Fibroblast of skin of right quadriceps (primary cell): ENCODE measurements at places on chromosomes 16 and 17.

- DNase-seq: peak; percentile 42
Measured at GRCh38 chr17:751269-752001, 629 bp downstream of the GEMIN4 start.

DNA sequence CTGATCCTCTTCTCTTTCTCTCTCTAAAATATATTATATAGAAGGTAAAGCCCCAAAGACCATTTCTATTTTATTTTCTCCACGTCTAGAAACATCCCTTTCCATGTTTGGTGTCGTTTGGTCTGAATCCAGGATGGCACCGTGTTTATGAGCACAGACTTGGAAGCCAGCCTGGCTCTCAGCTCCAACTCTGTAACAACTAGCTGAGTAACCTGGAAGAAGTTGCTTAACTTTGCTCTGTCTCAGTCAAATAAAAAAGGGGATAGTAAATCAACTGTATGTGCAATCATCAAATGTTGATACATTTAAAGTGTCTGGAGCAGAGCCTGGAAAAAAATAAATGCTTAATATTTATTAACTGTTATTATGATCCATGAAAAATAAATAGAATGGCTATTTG is 249.8 kb upstream of the MAF start:
- no peak for DNase-seq

GRCh38 chr16:66477028-66477515 is 50.0 kb downstream of the BEAN1 start:
- no peak for DNase-seq

DNA sequence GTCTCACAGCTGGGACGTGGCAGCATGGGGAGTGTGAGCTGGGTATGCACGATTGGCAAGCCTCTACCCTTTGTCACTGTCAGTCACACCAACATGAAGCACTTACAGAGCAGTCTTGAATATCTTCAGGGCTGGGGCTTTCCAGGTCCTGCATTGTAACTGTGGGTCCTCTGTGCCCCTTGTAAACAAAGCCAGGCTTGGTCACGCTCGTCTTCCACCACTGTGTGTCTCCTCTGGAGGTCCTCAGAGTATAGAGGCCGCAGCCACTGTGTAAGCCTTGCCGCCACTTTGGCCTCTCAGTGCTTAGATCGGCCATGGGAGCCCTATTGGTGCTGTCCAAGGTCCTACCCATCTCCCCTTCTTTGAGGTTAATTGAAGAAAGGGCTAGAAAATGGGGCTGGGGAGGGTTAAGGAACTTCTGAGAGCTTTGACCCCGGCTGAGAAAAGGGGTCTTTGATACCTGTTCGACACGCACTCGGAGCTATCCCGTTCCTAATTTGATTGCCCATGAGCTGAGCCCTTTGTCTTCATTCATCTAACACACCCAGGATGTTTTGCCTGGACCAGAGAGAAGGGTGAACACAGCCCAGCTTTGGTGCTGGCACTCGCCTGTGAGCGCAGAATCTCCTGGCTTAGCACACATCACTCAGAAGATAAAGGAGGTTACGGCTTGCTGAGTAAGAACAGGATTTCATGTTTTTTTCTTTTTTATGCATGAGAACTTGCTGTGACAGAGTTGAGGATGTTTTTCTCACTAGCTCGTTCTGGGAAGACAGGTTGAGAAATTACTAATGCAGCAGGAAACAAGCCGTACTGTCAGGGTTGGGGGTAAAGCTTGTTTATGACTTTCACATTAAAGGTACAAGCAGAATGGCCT is 267.9 kb downstream of the CPPED1 start:
- no peak for DNase-seq

- peak; percentile 17 for DNase-seq
Measured at GRCh38 chr17:73952480-73953205, 250.8 kb upstream of the RPL38 start.

DNA sequence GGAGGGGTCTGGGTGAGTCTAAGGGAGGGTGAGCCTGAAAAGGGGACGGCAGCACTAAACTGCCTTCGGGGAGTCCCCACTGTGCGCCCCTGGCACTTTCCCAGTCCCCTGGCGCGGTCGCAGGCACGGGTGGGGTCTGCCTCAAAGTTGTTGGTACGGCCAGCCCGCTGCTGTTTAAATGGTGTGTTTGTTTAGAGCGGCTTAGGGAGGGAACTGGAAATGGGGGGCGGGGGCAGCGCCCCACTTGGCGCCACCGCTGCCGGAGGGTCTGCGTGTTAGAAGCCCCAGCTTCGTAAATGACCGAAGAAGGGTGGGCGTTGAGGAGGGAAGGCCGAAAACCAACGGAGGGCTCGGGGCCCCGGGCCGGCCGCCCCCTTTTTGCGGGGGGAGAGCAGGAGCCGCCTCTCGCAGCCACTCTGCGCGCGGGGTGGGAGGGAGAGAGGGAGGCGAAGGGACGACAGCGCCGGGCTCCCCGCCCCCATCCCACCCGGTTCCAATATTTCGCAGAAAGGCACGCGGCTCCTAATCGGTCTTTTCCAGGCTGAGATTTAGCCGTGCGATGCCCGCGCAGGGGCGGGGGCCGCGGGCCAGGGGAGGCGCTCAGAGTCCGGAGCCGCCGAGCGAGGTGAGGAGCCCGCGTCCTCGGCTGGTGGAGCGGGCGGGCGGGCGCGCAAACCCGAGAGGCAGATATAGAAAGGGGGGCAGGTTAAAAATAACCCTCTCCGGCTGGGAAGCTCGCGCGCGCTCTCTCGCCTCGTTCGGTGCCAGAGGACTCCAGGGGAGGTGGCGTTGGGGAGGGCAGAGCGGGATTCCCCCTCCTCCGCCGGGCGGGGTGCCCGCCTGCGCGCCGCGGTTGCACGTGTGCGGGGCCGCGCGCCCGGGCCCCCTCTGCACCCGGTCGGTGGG is 54.9 kb downstream of the SREBF1 start:
- peak; percentile 58 for DNase-seq

GRCh38 chr16:84715424-84715823 is 15.6 kb downstream of the USP10 start:
- DNase-seq: no peak

DNA sequence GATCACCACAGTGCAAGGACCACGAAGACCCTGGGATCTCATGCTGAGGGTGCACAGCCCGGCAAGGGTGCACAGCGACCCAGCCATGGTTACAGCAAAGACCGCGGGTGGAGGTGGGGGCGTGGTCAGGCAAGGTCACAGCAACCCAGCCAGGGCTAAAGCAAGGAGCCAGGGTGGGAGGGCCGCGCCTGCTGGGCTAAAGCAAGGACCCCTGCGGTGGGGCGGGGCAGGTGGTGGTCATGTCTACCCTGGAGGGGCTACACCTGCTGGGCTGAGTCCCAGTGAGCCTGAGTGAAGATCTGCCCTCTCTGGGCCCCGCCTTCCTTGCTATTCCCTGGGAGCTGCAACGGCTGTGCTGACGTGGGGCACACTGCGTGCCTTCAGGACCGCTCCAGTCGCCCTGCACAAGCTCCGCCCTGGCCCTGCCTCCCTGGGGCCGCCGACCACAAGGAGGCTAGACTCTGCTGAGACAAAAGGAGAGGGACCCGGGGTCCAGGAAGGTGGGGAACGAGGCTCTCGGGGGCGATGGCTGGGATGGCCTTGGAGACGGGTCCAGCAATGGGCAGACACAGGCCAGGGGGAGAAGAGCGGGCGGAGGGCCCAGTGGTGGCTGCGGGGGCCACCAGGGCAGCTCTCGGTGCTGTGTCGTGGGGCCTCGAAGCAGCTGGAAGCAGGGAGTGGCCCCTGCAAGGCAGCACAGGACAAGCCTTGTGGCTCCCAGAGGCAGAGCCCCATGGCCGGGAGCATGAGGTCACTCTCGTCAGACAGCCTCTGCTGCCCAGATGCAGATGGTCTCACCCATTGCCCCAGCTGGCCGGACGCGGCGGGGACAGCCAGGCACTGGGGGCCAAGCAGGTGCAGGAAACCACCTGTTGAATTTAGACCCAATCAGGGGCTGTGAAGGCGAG is 52.8 kb downstream of the CBFA2T3 start:
- DNase-seq: peak; percentile 14

DNA sequence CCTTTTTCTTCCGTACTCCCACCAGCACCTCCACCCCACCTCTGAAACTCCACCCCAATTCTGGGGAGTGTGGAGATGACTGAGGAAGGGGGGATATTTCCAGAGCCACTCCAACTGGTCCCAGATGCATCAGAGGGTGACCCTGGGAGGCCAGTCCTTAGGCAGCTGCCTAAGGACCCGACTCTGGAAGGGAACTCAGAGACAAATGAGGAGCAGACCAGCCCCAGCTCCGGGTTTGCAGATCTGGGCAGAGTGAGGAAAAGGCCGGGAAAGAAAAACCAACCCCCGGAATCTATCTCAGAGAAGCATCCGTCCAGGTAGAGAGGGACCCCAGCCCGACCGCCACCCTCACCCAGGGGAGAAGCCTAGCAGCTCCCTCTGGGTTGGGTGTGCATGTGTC is 41.5 kb downstream of the SOCS3 start:
- DNase-seq: no peak

DNA sequence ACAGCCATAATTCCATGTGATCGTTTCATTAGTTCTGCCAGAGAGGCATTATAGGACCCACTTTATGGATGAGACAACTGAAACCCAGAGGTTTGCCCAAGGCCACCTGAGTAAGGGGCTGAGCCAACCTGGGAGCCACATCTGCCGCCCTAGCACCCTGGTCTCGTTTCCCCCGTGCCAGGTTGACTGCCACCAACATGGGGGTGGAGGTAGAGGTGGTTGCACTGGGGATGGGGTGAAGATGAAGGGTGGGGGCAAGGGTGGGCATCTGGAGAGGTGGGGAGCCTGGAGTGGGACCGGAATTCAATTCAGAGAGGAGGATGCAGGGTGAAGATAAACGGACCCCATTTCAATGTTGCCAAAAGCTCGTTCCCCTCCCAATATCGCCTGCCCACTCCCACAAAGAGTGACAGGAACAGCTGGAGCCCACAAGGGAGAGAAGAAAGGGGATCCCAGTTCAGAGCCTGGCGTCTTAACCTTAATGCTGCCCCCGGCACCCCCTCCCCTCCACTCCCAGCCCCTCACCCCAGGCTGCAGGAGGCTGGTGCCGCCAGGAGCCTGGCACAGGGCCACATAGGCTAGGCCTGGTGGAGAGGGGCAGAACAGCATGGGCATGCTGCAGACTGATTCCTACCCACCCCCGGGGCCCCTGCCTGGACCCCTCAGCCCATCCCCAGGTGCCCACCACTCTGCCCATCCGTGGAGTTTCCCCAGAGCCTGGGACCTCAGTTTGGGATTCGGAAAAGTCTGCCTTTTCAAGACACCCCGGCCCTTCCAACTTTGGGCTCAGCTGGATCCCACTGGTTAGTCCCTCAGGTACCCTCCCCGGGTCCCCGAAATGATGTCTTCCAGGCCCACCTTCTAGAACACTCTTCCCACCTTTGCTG is 29.6 kb downstream of the NGFR start:
- no peak for DNase-seq

GRCh38 chr16:57264950-57265371 is 19.5 kb downstream of the PLLP start:
- DNase-seq: no peak

- no peak for DNase-seq
Measured at GRCh38 chr16:2480948-2481347, 6.0 kb downstream of the TBC1D24 start.

GRCh38 chr17:76834870-76835269 is 33.3 kb upstream of the MGAT5B start:
- no peak for DNase-seq

DNA sequence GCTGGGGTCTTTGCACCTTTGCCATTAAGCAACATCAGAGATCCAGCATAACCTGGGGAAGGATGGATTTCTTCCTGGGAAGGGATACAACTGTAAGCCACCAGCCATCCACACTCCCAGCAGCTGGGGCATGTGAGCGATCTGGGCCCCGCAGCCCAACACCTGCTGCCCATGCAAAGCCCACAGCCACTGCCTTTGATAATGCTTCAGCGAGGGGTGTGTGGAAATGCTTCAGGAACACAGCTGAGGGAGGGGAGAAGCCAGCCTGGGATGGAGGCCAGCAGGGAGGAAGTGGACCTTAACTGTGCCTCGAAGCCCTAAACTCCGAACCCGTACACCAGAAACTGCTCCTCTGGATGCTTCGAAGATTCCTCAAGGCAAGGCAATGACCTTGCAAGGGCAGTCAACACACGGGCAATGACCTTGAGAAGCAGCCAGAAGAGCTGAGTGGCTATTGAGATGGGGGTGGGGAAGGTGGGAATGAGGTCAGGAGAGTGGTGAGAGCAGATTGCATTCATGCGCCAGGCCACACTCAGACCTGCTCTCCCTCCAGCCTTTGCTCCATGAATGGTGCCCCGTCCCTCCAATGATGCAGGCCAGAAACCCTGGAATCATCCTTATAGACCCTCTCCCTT is 49.1 kb downstream of the KATNIP start:
- no peak for DNase-seq

DNA sequence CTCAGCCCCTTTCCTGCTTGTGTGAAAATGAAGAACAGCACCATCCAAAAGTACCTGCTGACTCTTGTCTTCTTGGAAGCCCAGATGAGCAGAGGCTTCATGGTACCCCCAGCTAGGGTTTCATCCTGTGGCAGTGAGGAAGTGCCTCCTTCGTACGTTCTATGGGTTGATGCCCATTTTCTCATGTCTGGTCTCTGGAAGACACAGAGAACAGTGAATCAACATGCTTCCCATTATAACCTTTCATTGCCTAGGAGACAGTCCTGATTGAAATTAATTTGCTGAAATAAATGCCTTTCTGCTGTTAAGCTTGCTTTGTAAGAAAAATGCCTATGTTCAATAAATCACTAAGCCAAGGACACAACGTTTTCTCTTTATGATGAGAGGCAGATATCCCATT is 36.5 kb downstream of the RCVRN start:
- DNase-seq: no peak

GRCh38 chr17:6677158-6677831 is 25.7 kb downstream of the C17orf100 start:
- DNase-seq: peak; percentile 33

GRCh38 chr16:48059936-48060335 is 95.9 kb downstream of the ABCC12 start:
- no peak for DNase-seq

GRCh38 chr16:30637944-30638343 is 12.8 kb upstream of the PRR14 start:
- peak; percentile 60 for DNase-seq

DNA sequence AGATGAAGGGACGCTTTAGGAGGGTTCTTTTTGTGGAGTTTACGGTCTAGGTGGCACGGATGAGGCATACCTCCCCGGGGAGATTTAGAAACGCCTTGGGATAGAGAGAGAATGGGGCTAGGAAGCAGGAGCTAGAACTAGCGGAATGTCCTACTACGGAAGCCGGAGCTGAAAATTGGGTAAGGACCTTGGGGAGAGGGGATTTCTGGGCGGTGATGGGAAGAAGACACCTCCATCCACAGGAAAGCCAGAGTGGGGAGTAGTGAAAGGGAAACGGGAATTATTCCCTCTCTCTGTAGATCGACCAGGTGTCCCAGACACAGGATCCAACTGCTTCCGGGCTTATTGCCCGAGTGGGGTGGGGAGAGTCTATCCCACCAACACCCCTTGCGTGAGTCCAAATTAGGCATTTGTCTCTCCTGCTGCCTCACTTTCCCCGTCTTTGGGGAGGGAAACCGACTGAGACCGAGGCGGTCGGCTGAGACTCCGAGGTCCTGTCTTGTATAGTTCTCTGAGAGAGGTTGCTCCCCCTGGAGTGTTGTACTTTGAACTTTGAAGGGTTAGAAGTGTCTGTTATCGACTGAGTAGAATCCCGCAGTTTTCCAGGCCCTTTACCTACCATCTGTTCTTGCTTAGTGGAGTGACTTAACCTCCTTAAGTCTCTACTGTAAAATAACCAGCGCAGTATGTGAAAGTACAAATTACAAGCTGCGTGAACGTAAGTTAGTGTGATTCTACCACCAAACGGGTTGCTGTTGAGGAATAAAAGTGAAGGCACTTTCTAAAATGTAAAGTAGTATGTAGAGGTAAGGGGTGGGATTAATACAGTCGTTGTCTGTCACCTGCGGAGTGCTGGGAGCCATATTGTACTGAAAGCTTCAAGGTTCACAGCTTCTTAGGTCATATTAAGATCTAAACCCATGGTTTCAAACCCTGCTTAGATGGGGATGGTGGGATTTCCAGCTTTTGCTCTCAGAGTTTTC is 1.0 kb downstream of the RSPRY1 start:
- no peak for DNase-seq
